Natural killer cell (primary cell): ENCODE measurements at places on chromosomes 6 and 20. TPM values are rescaled to one million over a fixed set of nuclear protein-coding genes. Genes with fewer than 3 reads are reported as not detected.
A peak's percentile ranks its signal among the peaks of the same experiment; 100 is the strongest.

- H3K27ac ChIP-seq: no peak overlapping the region
- no peaks in the 10 kb centered on the region for H3K27me3 ChIP-seq
- DNase-seq: no peak
- no peak overlapping the region for H3K4me3 ChIP-seq
- H3K36me3 ChIP-seq: no peaks in the 10 kb centered on the region
- no peaks in the 10 kb centered on the region for H3K4me1 ChIP-seq
These were observed 29.1 kb upstream of the SCRT2 start for GRCh38 chr20:704726-705125.

DNA sequence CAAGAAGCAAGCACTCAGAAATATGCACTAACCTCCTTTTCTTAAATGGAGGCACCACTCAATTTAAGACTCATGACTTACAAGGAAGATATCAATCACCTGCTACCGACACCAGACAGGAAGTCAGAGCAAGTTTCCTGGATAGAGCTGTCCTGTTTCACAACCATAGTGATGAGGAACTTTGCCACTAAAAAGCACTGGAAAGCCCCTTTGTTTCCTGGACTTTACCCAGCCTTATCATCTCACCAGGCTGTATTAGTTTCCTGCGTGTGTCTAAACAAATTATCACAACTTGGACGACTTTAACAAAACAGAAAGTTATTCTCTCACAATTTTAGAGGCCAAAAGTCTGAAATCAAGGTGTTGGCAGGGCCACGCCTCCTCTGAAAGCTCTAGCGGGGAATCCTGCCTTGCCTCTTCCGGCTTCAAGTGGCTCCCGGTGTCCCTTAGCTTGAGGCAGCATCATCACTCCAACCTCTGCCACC, 253.8 kb upstream of the STXBP5 start:
- no peak overlapping the region for H3K27ac ChIP-seq
- H3K36me3 ChIP-seq: no peaks in the 10 kb centered on the region
- H3K4me3 ChIP-seq: no peak overlapping the region
- no peaks in the 10 kb centered on the region for H3K4me1 ChIP-seq
- DNase-seq: peak; percentile 35

DNA sequence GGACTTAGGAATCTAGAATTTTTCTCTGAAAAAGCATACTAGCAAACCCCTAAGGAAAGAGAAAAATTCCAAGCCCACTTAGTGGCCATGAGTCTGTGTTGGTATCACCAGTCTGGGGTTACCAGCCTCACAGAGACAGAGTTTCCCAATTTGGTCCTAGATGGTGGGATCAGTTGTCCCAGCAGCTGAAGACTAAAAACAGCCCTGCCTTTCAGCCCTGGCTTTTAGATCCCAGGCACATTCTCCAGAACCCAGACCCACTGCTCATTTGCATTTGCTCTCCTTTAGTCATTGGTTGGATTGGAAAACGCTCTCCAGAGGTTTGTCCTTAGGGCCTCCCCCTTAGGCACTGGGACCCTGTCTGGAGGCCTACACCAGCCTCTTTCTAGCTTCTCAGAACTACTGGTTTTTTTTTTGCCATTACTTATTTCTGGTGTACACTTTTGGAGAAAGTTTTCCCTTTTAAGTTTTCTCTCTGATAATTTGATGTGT, 39.1 kb upstream of the FOXO3 start:
- no peaks in the 10 kb centered on the region for H3K27me3 ChIP-seq
- no peak overlapping the region for H3K27ac ChIP-seq

DNA sequence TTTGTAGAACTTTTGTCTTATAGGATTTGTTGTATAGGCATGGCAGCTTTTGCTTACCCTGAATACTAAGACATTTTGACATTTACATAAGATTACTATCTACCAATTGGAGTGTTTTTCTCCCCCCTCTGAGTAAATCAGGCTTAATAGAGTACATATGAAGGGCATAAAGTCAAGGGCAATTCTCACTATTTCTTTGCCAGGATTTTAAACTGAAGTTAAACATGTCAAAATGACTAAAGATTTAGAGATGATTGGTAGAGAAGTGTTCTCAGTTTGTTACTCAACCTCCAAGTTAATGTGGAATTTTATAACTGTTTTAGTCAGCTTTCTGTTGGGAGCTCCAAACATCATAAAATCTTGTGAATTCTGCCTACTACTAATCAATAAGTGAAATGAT, 157.8 kb downstream of the CDKAL1 start:
- H3K4me3 ChIP-seq: no peak overlapping the region
- no peak for DNase-seq
- no peak overlapping the region for H3K27ac ChIP-seq
- no peaks in the 10 kb centered on the region for H3K27me3 ChIP-seq
- H3K36me3 ChIP-seq: no peaks in the 10 kb centered on the region

- H3K27me3 ChIP-seq: no peaks in the 10 kb centered on the region
- no peak overlapping the region for H3K27ac ChIP-seq
- DNase-seq: no peak
- H3K4me1 ChIP-seq: no peaks in the 10 kb centered on the region
These were observed 104.5 kb downstream of the IBTK start for GRCh38 chr6:82143041-82143481.

GRCh38 chr6:17032988-17033634, 68.7 kb upstream of the STMND1 start:
- H3K36me3 ChIP-seq: no peaks in the 10 kb centered on the region
- no peak overlapping the region for H3K27ac ChIP-seq
- no peaks in the 10 kb centered on the region for H3K4me1 ChIP-seq
- no peak for DNase-seq
- H3K27me3 ChIP-seq: no peaks in the 10 kb centered on the region

DNA sequence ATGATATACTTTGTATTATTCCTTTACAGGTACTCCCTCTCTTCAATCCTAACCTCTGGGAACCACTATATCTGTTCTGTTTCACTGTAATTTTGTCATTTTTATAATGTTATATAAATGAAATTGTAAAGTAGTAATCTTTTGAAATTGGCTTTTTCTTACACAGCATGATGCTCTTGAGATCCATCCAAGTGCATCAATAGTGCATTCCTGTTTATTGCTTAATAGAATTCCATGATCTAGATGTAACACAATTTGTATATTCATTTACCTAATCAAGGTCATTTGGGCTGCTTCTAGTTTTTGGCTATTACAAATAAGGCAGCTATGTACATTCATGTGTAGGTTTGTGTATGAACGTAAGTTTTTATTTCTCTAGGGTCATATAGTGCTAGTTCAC, 174.6 kb downstream of the KHDC1L start:
- H3K36me3 ChIP-seq: no peaks in the 10 kb centered on the region
- no peaks in the 10 kb centered on the region for H3K27me3 ChIP-seq
- H3K4me1 ChIP-seq: peaks cover 14% of the 10 kb centered on the region
- no peak overlapping the region for H3K27ac ChIP-seq
- no peak for DNase-seq

- no peaks in the 10 kb centered on the region for H3K4me1 ChIP-seq
- H3K36me3 ChIP-seq: no peaks in the 10 kb centered on the region
- no peak for DNase-seq
- no peak overlapping the region for H3K4me3 ChIP-seq
- no peak overlapping the region for H3K27ac ChIP-seq
- no peaks in the 10 kb centered on the region for H3K27me3 ChIP-seq
These were observed 22.7 kb downstream of the LYRM2 start for GRCh38 chr6:89615882-89616281.

- H3K27me3 ChIP-seq: no peaks in the 10 kb centered on the region
- H3K27ac ChIP-seq: no peak overlapping the region
- no peak overlapping the region for H3K4me3 ChIP-seq
- H3K4me1 ChIP-seq: no peaks in the 10 kb centered on the region
- no peak for DNase-seq
- no peaks in the 10 kb centered on the region for H3K36me3 ChIP-seq
These were observed 31.9 kb upstream of the ZNF831 start for GRCh38 chr20:59131551-59132285.

Gene EFCAB8
- total RNA-seq: 2.3 TPM

Gene BIRC7
- not detected for total RNA-seq
